ACHN (cell line): ENCODE measurements at places on chromosomes 11 and 22.

GRCh38 chr11:61762798-61763197 is 10.4 kb downstream of the MYRF start:
- no peak for DNase-seq

GRCh38 chr11:3808861-3809623 is 682 bp downstream of the PGAP2 start:
- peak; percentile 62 for DNase-seq

- no peak for DNase-seq
Measured at GRCh38 chr22:27258616-27259172, 542.9 kb downstream of the MN1 start.

DNA sequence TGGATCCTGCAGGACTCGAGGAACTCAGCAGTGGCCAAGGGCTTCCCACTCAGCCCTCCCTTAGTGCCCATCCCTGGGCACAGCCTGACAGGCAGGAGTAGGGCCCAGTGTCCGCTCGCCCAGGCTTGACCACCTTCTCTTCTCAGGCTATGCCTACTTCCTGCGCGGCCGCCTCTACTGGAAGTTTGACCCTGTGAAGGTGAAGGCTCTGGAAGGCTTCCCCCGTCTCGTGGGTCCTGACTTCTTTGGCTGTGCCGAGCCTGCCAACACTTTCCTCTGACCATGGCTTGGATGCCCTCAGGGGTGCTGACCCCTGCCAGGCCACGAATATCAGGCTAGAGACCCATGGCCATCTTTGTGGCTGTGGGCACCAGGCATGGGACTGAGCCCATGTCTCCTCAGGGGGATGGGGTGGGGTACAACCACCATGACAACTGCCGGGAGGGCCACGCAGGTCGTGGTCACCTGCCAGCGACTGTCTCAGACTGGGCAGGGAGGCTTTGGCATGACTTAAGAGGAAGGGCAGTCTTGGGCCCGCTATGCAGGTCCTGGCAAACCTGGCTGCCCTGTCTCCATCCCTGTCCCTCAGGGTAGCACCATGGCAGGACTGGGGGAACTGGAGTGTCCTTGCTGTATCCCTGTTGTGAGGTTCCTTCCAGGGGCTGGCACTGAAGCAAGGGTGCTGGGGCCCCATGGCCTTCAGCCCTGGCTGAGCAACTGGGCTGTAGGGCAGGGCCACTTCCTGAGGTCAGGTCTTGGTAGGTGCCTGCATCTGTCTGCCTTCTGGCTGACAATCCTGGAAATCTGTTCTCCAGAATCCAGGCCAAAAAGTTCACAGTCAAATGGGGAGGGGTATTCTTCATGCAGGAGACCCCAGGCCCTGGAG is 3.3 kb upstream of the SMARCB1 start:
- DNase-seq = no peak

DNA sequence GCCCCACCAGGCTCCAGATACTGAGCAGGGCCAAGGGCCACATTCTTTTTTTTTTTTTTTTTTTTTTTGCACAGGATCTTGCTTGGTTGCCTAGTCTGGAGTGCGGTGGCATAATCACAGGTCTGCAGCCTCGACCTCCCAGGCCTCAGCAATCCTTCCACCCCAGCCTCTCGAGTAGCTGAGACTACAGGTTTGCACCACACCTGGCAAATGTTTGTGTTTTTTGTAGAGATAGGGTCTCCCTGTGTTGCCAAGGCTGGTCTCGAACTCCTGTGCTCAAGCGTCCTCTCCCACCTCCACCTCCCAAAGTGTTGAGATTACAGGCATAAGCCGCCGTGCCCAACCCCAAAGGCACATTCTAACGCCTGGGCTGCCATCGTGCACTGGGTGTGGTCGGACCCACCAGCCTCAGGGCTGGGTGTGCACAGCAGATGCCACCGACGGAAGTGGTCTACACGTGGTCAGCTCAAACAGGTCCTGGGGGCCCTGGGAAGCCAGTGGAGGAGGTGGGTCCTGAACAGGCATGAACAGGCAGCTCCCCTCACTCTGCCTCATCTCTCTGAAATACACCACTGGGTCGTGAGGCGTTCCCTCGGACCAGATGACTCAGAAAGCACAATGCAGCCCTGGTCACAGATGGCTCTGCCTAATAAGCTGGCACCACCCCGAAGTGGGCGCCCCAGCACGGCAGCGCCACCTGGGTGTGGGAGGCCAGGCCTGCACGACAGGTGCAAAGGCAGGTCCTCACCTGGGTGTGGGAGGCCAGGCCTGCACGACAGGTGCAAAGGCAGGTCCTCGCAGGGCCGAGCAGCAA is 5.1 kb upstream of the B4GALNT4 start:
- peak; percentile 58 for DNase-seq

- peak; percentile 74 for DNase-seq
Measured at GRCh38 chr11:65506290-65506771, 7.5 kb downstream of the MALAT1 start.

DNA sequence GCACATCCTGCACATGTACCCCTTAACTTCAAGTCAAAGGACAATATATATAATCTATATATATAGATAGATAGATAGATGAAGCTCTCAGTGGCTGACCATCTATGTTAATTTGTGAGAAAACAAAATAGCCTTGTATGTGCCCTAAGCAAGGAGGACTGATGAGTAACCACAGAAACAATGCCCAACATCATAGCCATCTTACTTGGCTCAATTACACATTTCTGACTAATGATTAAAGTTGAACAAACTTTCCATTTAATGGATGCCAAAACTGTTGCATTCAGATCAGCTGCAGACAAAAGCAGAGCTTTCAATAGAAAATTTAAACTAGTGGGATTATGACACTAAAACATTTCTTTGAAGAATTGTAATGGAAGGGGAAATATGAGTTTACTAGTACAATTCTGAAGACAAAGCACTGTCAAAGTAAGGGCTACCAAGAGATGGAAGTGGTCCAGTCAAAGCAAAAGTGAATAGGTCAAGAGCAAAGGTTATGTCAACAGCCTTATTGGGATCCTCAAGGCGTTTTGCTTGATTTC is 1188.2 kb upstream of the RAG2 start:
- DNase-seq = no peak

GRCh38 chr11:120330045-120330444 is 4.9 kb downstream of the TLCD5 start:
- no peak for DNase-seq

GRCh38 chr11:33643167-33643824 is 57.3 kb downstream of the C11orf91 start:
- no peak for DNase-seq

GRCh38 chr11:128133501-128133900 is 453.9 kb downstream of the ETS1 start:
- no peak for DNase-seq

- DNase-seq = peak; percentile 94
Measured at GRCh38 chr11:73308961-73309919, 1.2 kb downstream of the ARHGEF17 start.

DNA sequence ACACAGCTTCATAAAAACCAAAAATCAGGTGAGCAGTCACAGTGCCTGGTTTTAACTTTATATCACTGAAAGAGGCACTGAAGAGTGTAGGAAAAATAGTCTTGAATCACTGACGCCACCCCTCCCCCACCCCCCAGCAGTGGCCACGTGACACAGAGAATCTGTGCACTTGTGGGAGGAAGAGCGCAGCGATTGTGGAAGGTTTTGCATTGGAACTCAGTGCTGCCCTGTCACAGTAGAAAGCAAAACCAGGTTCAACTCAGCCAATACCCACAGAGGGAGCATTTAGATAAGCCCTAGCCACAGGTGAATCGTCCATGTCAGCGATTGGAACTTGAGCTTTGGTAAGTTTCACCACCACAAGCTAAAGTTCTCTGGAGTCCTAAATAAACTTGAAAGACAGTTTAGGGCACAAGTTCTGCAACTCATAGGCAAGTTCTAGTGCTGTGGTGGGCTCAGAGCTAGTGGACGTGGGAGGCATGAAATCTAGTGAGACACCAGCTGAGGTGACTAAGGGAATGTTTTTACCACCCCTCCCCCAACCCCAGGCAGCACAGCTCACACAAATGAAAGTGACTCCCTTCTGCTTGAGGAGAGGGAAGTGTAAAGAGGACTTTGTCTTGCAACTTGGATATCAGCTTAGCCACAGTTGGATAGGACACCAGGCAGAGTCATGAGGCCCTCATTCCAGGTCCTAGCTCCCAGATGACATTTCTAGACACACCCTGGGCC is 13.3 kb downstream of the OR52B2 start:
- DNase-seq = no peak

- DNase-seq = no peak
Measured at GRCh38 chr11:13291361-13291760, 13.8 kb downstream of the BMAL1 start.

GRCh38 chr11:9473408-9473807 is 12.6 kb downstream of the ZNF143 start:
- DNase-seq = no peak

DNA sequence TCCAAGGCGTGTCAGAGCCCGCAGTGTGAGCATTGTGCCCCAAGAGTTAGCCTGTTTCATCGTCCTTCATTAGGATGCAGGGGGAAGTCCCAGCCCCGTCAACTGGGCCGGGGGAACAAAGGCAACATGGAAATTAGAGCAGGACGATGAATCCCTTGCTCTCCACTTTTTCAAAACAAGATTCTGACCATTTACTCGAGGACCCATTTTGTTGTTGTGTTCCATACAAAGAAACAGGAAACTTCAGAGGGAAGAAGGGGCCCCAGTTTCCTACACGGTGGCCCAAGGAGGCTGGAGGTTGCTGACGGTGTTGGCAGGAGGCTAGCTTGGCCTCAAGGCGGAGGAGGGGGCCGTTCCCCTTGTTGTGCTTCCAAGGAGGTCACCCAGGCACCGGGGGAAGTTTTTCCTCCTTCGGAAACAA is 44.0 kb upstream of the SLC1A2 start:
- DNase-seq = no peak

DNA sequence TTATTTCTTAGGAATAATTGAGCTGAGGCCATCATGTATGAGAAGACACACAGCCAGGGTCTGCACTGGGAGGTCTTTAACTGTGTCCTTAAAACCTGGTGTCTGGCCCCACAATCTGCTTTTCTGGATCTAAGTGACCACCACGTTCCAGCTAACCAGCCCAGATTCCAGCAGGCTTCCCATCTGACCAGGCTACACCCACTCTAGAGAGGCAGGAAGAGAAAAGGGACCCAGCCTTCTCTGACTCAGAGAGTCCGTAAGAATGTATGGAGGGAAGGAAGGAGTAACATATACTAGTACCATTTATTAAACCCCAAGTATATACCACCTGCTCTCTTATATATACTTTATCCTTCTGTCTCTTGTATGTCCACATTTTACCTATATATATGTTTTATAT is 80.1 kb downstream of the LDLRAD3 start:
- DNase-seq = no peak

DNA sequence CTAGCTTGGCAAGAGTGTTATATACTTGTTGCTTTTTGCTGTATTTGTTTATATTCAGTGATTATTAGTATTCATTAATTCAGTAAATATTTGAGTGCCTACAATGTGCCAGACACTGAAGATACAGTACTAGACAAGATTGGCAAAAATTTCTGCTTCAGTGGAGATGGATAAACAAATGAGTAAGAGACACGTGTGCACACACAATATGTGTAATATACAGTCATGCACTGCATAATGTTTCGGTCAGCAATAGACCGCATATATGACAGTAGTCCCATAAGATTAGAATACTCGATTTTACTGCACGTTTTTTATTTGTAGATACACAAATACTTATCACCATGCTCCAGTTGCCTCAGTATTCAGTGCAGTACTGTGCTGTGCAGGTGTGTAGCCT is 104.9 kb upstream of the GAL start:
- no peak for DNase-seq

- no peak for DNase-seq
Measured at GRCh38 chr11:107561688-107562087, 3.8 kb downstream of the ALKBH8 start.

GRCh38 chr11:507727-508515 is 879 bp upstream of the RNH1 start:
- no peak for DNase-seq

DNA sequence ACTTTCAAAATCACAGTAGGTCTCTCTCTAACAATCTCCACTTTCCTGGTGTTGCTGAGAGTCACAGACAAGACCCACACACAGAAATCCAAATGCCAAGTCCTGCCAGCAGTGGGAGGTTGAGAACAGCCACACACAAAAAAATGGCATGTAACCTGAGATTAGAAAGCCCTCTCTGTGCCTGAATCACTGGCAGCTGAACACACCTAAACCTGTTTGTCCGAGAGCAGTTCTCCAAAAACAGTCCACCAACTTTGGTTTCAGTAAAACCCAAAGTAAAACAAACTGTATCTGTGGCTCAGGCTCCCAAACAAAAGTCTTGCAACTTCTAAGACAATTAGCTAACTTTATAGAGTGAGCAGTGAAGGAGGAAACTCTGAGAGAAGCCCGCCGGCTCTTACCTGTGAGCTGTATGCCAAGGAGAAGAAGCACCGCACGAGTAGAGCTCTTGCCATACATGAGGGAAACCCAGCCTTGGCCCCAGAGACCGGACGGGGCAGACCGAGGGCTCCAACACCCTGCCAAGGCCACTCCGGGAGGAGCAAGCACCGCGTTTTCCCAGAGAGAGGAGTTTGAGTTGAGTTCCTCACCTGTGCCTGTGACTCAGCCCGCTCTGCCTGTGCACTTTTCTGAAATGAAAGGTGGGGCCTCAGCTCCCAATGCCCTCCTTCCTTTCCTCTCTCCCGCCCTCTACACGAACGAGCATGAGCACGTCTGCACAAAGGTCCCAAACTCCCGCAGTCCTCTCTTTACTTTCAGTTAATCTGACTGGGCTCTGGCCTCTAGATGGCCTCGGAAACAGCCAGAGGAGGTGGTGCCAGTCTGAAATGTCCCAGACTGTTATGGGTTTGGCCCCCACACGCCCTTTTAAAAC is at the start of gene MPZL2:
MPZL2 (minus strand) TSS at position 603 of the 874 bp plus-strand sequence; CDS start at position 459, 144 bp downstream.
- DNase-seq = peak; percentile 63

DNA sequence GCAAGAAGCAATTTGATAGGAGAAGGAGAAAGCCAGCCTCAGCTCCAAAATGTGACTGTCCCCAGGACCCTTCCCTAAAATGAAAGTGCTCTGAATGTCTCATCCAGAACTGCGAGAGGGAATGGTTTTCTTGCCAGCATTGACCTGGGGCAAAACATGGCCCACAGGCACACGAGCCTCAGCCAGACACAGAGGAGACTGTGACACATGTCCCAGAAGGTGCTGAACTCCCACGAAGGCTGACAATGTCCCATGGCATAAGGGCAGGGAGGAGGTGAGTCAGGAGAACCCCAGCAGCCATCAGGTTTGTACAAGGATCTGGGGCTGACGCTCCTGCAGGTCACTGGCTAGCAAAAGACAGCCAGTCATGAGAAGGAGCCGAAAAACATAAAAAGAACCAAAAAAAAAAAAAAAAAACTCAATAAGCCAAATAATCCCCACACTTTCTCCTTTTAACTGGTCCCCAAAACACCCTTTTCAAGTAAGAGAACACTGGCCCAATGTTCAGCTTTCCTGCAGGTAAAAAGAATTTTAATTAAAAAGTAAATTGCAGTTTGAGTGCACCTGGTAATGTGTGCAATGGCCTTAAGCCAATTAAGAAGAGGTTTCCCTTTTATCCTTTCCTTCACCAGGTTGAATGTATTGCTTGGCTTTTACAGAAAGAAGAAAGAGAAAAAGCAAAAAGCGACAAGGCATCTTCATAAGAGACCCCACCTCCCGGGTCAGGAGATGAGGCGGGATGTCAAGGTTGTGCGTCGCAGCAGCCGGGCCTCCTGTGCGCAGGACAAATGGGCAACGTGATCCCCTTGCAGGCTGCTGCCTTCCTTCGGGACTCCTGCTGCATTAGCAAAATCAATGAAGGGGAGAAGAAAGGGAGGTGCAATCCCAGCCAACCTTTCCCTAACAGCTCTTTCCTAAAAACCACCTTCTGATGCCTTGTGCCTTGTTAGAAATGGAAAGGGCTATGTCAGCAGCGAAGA is 43.6 kb downstream of the GALNT18 start:
- no peak for DNase-seq
